Suppressor macrophage (primary cell): ENCODE measurements at places on chromosomes 2 and 18.

GRCh38 chr2:200713704-200714064, 98.0 kb upstream of the BZW1 start:
- DNase-seq, result no peak

- peak; percentile 51 for DNase-seq
These were observed 68.1 kb upstream of the HAAO start for GRCh38 chr2:42860319-42861094.

DNA sequence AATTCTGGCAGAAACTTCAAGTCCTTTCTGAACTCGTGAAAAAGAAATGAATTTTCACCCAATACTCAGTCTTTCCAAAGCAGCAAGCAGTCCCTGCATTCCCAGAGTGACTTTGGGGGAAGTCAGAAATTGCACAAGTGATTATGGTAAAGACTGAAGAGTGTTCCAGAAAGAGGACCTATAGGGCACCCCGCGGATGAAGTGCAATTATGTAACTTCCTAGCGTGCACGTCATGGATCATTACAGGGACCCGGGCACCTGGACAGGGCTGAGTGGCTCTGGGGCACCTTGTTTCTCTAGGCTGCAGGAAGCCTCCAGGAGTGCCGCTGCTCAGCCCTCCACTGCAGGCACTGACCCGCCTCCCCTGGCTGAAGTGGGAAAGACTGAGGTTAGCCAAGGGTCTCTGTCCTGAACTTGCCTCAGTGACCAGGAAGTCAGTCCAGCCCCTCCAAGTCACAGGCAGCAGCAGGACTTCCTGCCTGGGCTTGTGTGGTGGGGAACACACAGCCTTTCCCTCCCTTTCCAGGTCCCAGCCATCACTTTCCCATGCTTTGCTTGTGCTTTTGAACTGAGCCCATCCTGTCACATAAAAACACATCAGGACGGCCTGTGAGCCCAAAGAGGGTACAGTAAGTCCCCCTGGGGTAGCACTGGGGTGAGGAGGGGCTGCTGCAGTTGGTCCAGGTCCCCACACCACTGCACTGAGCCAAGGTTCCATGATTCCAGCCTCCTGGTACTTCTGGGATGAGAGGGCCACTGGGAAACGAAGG, 19.8 kb downstream of the TMEM185B start:
- DNase-seq, result peak; percentile 76

- DNase-seq, result no peak
These were observed 13.2 kb downstream of the EVA1A start for GRCh38 chr2:75547345-75548035.

- DNase-seq, result no peak
These were observed 482.2 kb downstream of the SPAG16 start for GRCh38 chr2:213766465-213766901.

- no peak for DNase-seq
These were observed 98.0 kb downstream of the TRABD2A start for GRCh38 chr2:84782717-84783442.

DNA sequence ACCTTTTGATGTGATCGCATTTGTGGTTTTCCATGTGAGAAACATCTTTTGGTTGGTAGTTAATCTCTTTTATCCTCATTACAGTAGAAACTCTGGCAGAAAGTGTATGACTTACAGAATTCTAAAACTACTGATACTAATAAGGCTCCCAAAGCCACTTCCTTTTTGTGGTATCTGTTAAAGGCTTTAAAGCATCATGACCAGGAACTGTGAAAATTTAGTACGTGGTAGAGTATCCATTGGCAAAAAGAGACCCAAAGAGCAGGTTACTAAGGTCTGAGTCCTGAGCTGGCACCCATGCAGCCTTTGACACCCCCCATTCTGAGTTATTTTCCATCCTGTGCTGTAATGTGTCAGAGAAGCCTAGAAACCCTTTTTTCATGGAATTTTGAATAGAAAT, 94.5 kb downstream of the DPP4 start:
- peak; percentile 58 for DNase-seq

GRCh38 chr2:239236808-239237205, 164.0 kb downstream of the HDAC4 start:
- DNase-seq, result no peak

DNA sequence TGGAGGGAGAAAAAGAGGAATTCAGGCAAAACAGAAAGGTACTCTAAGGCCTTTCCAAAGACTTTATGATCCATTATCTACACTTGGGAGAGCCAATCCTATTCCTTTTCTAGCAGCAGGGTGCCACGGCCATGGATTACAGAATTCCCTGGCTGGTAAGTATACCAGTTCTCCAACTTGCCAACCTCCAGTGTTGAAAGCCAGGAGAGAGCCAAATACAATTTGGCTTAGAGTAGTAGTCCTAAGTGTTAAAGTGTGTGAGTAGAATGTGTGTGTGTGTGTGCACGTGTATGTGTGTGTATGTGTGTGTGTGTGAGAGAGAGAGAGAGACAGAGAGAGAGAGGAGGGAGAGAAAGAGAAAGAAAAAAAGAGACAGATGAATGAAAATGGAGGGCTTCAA, 43.3 kb downstream of the WDPCP start:
- DNase-seq, result no peak

DNA sequence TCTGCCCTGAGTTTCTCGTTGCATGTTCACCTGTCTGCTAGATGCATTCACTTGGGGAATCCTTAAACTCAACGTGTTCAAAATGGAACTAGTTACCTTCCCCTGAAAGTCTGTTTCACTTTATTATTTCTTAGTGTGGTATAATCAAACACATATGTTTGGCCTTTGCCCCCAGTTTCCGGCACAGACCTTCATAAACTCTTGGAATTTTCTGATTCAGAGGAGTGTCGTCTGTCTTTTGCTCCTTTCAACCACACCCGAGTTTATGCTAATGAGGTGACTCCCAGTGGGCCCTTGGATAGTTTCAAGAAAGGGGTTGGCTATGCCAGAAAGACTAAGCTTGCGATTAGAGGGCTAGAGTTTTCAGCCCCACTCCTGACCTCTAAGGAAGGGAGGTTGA, 198.9 kb downstream of the CDCA7 start:
- DNase-seq, result no peak

GRCh38 chr2:108447947-108448677, 894 bp upstream of the GCC2 start:
- DNase-seq, result no peak

- no peak for DNase-seq
These were observed 11.0 kb upstream of the KYNU start for GRCh38 chr2:142866426-142866825.
